ENCODE measurements at places on chromosomes 11 and 22.

DNA sequence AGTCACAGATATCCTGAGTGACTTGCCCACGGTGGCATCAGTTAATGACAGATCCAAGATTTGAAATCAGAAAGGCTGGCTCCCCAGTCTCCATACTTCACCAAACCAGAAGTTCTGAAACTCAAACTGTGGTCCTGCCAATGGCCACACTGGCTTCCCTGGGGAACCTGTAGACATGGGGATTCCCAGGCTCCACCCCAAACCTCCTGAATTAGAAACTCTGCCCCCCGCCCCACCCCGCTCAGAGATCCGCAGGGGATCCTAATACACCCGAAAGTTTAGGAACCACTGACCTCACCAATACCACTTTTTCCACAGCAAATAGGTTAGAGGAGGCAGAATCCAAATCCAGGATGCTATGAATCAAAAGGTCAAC, 15.3 kb downstream of the RTN4RL2 start:
- H3K27ac ChIP-seq: no peak overlapping the region
- H3K4me1 ChIP-seq: peaks cover 12% of the 10 kb centered on the region
- peak overlapping the region; percentile 62 for H3K4me3 ChIP-seq

DNA sequence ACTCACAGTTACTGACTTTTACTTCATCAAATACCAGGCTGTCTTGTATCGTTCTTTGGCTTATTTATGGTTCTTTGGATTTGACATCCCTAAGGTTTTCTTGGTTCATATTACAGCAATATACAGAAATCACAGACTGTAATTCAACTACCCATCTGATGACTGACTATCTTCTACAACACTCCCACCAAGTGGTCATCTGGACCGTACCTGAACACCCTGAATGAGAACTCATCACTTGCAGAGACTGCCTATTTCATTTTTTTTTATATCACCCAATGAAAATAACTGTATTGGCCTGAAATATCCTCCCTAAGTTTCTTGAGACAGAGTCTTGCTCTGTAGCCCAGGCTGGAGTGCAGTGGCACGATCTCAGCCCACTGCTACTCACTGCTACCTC, 9.5 kb upstream of the UPB1 start:
- H3K4me1 ChIP-seq: peaks cover 72% of the 10 kb centered on the region
- no peaks in the 10 kb centered on the region for H3K36me3 ChIP-seq
- no peak overlapping the region for H3K4me3 ChIP-seq
- peak overlapping the region; percentile 75 for H3K27ac ChIP-seq

DNA sequence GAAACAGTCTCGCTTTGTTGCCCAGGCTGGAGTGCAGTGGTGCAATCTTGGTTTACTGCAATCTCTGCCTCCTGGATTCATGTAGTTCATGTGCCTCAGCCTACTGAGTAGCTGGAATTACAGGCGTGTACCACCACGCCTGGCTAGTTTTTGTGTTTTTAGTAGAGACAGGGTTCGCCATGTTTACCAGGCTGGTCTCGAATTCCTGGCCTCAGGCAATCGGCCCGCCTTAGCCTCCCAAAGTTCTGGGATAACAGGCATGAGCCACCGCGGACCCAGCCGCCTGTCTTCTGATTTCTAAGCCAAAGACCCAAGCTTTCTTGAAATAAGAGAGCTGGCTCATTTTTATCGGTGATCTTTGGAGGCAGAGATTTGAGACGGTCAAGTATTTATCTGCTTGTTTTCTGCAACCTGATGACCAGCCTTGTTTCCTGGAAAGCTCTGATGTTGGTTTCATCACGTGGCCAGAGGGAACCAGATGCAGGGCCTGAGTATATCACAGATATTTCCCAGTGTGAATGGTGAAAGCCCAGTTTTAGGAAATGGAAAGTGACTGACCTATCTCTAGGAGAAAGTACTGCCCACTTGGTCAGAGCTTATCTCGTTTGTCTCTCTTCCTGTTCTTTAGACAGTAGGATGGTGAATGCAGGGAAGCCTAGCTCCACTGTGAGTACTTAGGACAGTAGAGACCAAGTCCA, 5.7 kb upstream of the SIDT2 start:
- H3K27ac ChIP-seq: no peak overlapping the region
- H3K27me3 ChIP-seq: no peaks in the 10 kb centered on the region
- H3K4me1 ChIP-seq: peaks cover 5% of the 10 kb centered on the region
- no peak for DNase-seq
- peaks cover 22% of the 10 kb centered on the region for H3K36me3 ChIP-seq

GRCh38 chr11:47495856-47496217, 46.9 kb upstream of the RAPSN start:
- no peaks in the 10 kb centered on the region for H3K27me3 ChIP-seq
- peak overlapping the region; percentile 22 for H3K27ac ChIP-seq
- H3K4me1 ChIP-seq: no peaks in the 10 kb centered on the region
- DNase-seq: no peak
- H3K4me3 ChIP-seq: no peak overlapping the region

DNA sequence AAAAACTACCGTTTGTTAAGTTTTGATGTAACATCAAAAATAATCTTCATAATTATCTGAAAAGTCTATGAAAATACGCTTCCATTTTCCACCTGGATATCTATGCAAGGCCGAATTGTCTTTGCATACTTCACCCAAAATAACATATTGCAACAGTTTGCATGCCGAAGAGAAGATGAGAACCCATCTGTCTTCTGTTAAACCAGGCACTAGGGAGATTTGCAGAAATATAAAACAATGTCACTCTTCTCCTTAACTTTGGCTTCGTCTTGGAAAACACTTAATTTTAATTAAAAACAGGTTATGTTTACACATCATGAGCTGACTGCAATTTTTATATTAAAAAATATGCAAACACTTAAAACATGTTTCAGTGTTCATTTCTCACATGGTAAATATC, 1325.8 kb downstream of the TBC1D22A start:
- peaks cover 94% of the 10 kb centered on the region for H3K27me3 ChIP-seq
- no peaks in the 10 kb centered on the region for H3K4me1 ChIP-seq
- no peak for DNase-seq
- no peak overlapping the region for H3K4me3 ChIP-seq
- no peaks in the 10 kb centered on the region for H3K36me3 ChIP-seq

DNA sequence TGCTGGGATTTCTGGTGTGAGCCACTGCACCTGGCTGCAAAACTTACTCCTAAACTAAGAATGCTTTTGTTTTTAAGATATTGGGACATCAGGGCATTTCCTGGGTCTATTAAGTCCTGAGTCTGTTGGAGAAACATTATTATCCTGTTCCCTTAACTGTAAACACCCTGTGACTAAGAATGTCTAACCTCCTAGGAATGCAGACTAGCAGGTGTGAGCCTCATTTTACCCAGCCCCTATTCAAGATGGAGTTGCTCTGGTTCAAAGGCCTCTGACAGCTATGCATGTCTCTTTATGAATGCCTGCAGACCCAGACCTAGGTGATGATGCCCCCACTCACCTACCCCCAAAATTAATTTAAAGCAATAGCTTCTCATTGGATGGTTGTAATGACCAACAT, 46.2 kb downstream of the DEPDC5 start:
- peak overlapping the region; percentile 85 for H3K27ac ChIP-seq
- no peak overlapping the region for H3K4me3 ChIP-seq
- peaks cover 17% of the 10 kb centered on the region for H3K4me1 ChIP-seq
- 0 out of 2 replicates have a peak, but pooled peaks cover 18% of the 10 kb centered on the region for H3K36me3 ChIP-seq

DNA sequence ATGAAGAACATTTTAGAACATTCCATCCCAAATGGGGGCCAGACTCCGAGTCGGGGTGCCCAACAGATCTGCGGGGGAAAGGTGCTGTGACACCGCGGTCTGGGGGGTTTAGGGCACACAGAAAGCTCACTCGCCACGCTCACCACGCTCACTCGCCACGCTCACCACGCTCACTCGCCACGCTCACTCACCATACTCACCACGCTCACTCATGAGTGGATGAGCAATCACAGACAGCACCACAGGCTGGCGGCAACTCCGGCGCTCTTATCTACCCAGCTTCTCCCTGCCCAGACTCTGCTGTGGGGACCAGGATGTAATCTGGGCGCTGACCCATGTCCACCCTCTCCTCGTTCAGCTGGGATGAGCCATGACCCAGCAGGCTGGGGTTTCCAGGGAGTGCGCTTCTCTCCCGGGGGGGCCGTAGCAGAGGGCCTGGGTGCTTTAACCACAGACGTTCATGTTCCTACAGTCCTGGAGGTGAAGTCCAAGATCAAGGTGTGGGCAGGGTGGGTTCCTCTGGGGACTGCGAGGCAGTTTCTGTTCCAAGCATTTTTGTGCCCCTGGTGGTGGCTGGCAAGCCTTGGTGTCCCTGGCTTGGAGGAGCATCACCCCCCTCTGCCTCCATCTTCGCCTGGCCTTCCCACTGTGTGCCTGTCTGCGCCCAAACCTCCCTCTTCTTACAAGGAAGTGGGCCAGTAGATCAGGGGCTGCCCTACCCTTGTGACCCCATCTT, 141.2 kb downstream of the CTTN start:
- no peak for DNase-seq
- H3K27ac ChIP-seq: no peak overlapping the region

DNA sequence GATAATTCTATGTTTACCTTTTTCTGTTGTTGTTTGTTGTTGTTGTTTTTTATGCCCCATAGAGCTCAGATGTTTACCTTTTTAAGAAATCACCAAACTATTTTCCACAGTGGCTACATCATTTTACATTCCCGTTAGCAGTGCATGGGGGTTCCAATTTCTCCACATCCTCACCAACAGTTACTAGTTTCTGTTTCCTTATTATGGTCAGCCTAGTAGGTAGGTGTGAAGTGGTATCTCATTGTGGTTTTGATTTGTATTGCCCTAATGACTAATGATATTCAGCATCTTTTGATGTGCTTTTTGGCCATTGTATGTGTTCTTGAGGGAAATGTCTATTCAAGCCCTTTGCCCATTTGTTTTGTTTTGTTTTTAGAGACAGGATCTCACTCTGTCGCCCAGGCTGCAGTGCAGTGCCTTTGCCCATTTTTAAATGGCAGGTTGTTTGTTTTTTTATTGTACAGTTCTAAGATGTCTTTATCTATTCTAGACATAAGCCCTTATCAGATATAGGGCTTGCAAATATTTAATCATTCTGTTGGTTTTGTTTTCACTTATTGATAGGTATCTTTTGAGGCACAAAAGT, 27.5 kb downstream of the CHEK2 start:
- no peak overlapping the region for H3K4me3 ChIP-seq
- no peak overlapping the region for H3K27ac ChIP-seq
- H3K4me1 ChIP-seq: peaks cover 24% of the 10 kb centered on the region
- DNase-seq: no peak
- H3K36me3 ChIP-seq: 0 out of 2 replicates have a peak, but pooled peaks cover under 1% of the 10 kb centered on the region

DNA sequence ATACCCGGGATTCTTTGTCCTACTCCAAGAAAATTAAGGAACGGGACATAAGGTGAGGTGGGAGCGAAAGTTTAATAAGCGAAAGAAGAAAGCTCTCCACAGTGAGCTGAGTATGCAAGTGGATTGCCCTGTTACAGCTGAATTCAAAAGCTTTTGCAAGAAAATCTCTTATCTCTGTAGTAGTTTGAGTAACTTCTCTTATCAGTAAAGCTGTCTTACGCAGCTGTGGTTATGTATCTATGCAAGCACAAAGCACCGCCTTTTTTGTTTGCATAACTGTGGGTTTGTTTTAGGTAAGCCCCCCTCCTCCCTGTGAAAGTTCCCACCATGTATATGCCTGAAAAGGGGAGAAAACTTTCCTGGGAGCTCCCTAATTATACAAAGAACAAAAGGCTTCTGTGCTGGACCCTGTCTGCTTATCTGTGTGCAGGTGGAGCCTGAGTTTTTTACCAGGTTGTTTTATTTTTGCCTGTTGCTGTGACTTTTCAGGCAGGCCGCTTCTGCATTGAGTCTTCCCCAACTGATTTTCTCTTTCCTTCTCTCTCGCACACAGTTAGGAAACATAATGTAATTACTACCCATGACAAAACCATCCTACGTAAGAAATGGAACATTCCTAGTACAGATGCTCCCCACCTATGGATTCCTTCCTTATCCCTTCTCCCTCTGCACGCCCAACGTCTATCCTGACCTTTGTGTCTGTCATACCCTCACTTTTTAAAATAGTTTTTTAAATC, 837 bp upstream of the PLAAT5 start:
- H3K27me3 ChIP-seq: no peaks in the 10 kb centered on the region
- no peak overlapping the region for H3K4me3 ChIP-seq
- H3K27ac ChIP-seq: no peak overlapping the region
- no peaks in the 10 kb centered on the region for H3K4me1 ChIP-seq
- no peaks in the 10 kb centered on the region for H3K36me3 ChIP-seq

DNA sequence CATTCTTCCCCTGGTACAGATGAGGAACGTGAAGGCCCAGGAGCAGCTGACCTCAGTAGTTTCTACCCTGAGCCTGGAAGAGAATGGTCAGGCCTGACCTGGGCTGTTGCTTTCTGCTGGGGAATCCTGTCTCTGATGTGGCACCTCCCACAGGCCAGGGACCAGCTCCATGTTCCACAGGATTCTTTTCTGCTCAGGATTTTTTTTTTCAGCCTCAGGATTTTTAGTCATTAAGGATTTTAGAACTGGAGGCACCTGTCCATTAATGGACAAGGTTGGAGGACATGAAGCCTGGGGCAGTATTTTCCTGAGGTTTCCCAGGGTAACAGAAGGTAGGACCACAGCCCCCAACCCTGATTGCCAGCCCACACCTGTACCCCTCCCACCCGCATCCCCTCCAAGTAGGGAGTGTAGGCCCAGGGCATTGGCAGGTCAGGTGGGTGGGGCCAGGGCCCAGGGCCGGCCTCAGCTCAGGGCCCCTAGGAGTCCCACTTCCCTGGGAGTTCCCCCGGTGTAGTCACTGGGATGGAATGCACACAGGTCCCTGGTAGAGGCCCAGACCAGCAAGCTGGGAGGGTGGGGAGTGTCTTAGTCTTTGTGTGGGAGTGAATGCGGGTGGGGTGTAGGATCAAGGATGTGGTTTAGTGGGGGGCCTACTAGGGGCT, 16.1 kb downstream of the BIK start:
- peak; percentile 89 for DNase-seq
- no peaks in the 10 kb centered on the region for H3K27me3 ChIP-seq
- peaks cover 2% of the 10 kb centered on the region for H3K36me3 ChIP-seq
- peak overlapping the region; percentile 10 for H3K4me3 ChIP-seq
- H3K27ac ChIP-seq: peak overlapping the region; percentile 92

GRCh38 chr22:39434243-39434653, 22.6 kb upstream of the MGAT3 start:
- no peaks in the 10 kb centered on the region for H3K36me3 ChIP-seq
- H3K4me3 ChIP-seq: no peak overlapping the region
- no peaks in the 10 kb centered on the region for H3K27me3 ChIP-seq
- DNase-seq: no peak

DNA sequence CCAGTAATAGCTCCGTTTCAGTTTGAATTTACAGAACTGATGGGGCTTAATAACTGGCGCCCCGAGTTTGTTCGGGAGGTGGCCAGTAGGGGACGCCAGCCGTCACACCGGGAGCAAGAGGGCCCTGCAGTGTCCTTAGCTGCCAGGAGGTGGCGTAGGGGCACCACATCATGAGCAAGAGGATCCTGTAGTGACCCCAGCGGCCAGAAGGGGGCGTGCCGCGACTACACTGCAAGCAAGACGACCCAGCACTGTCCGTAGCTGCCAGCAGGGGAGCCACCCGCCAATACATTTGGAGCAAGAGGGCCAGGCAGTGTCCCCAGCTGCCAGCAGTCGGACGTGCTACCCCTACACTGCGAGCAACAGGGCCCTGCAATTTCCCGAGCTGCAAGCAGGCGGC, 663.7 kb upstream of the B3GAT1 start:
- H3K4me3 ChIP-seq: no peak overlapping the region
- no peaks in the 10 kb centered on the region for H3K36me3 ChIP-seq
- H3K4me1 ChIP-seq: no peaks in the 10 kb centered on the region
- DNase-seq: peak; percentile 57
- no peak overlapping the region for H3K27ac ChIP-seq

- DNase-seq: peak; percentile 17
- H3K4me3 ChIP-seq: no peak overlapping the region
- peaks cover 59% of the 10 kb centered on the region for H3K4me1 ChIP-seq
- H3K27me3 ChIP-seq: no peaks in the 10 kb centered on the region
Measured at GRCh38 chr22:46740910-46741780, 3.1 kb upstream of the CERK start.

Data from PC-9 (cell line).